ENCODE measurements at places on chromosomes 3 and 15.

DNA sequence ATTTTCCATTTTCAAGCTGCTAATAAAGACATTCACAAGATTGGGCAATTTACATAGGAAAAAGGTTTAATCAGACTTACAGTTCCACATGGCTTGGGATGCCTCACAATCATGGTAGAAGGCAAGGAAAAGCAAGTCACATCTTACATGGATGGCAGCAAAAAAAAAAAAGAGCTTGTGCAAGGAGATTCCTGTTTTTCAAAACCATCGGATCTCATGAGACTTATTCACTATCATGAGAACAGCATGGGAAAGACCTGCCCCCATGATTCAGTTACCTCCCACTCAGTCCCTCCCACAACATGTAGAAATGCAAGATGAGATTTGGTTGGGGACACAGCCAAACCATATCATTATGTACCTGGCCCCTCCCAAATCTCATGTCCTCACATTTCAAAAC, 202.0 kb downstream of the FNDC3B start:
- DNase-seq: no peak

GRCh38 chr3:194333212-194333980, 17.7 kb downstream of the CPN2 start:
- DNase-seq: no peak

DNA sequence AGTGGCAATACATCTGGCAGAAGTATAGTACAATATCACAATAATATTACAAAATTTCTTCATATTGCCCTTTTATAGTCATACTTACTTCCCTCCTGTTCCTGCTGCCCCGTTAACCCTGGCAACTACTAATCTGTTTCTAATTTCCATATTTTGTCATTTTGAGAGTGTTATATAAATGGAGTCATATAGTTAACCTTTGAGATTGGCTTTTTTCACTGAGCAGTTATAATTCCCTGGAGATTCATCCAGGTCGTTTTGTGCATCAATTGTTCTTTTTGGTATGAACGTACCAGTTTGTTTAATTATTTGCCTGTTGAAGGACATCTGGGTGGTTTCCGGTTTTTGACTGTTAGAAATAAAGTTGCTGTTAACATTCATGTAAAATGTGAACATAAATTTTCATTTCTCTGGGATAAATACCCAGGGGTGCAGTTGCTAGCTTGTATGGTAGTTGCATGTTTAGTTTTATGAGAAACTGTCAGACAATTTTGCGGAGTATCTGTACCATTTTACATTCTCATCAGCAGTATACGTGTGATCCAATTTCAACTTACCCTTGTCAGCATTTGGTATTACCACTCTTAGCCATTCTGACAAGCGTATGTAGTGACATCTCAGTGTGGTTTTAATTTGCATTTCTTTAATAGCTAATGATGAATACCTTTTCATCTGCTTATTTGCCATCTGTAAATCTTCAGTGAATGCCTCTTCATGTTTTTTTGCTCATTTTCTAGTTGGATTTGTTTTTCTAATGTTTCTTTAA, 32.2 kb upstream of the IL20RB start:
- DNase-seq: no peak

GRCh38 chr15:40330368-40330836, 6.9 kb downstream of the INAFM2 start:
- no peak for DNase-seq

- DNase-seq: no peak
These were observed 18.7 kb upstream of the TMEM41A start for GRCh38 chr3:185517387-185518130.

DNA sequence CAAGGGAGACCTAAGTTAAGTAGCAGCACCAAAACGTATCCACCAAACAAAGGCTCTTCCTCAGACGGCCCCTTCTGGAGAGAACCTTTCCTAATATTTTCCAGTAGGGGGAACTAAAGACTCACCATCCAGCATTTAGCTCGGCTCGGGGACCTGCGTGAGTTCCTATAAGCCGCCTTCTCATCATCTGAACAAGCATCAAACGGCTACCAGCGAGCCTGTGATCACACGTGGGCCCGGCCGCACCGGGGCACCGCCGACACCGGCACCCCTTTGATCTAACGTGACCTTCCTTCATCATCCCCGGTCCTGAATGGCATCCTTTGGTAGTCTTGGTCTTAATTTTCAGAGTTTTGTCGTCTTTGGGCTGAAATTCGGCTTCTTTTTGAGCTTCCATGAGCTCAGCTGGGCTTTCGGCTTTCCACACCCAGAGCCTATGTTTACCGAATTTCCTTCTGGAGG, 1.4 kb upstream of the ROBO2 start:
- DNase-seq: no peak

DNA sequence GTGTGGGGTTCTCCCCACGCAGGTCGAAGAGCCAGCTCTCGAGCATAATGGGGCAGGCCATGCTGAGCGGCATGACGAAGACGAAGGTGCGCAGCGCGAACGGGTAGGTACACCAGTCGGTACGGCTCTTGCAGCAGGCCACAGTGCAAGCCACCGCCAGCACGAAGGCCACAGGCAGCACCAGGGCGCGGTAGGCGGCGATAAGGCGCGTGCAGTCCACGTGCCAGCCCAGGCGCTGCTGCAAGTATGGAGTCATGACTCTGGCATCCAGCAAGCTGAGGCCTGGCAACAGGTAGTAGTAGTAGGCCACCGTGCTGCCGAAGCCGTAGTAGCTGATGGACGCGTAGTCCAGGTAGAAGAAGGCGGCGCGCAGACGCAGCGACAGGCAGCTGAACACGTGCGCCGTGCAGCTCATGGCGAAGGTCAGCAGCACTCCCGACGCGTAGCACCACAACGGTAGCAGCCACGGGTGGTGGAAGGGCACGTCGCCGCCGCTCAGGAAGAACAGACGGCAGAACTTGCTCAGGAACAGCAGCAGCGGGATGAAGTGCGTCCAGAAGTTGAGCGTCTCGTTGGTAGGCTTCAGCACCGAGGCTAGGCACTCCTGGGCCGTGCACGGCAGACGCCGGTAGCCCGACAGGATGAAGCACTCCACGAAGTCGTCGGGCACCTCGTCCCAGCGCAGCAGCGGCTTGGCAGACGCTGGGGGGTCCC, 797 bp downstream of the PAQR9 start:
- DNase-seq: no peak

GRCh38 chr3:116056280-116056679, 389.0 kb downstream of the LSAMP start:
- DNase-seq: no peak

- no peak for DNase-seq
These were observed 103.7 kb downstream of the MYH15 start for GRCh38 chr3:108406661-108407206.

DNA sequence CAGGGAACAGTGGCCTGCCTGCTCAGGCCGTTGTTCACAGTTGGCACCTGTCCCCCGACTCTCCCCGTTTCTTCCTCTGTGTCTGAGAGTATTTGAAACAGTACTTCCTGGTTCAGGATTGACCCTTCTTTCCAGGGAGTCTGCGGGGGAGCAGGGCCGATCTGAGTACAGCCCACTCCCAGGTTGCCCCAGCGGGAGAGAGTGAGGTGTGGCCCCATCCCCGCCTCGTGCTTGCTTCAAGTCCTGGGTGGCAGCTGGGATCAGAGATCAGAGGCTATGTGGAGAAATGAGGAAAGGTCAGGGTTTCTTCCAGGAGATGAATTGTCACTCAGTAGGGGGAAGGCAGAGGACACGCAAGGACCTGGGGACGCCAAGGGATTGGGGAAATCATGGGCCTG, 6.5 kb upstream of the DLL4 start:
- no peak for DNase-seq

DNA sequence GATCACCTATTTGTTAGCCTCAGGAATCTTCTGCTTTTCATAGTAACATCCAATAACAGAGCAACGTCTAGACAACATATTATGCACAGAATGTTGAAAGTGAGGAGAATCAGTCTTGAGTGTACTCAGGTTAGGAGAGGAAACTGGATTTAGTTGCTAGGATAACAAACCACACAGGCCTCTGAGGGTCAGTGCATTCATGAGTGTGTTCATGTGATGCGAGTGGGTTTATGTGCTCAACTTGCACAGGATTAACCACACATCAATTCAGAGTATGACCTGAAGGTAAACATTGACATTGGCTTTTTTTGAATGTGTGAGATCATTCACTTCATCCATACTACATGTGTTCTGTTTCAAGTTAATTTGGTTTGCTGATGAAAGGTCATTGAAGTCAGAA, 287.6 kb downstream of the DIPK2A start:
- no peak for DNase-seq
